ENCODE measurements at places on chromosomes 4 and X. TPM values are rescaled to one million over a fixed set of nuclear protein-coding genes. Genes with fewer than 3 reads are reported as not detected.

REELD1 gene
- not detected for total RNA-seq

CFP gene
- total RNA-seq, result 3.0 TPM

ZNF732 gene
- not detected for total RNA-seq

CT47C1 gene
- total RNA-seq, result not detected

SEL1L3 gene
- 3.2 TPM for total RNA-seq

USP11 gene
- 42.2 TPM for total RNA-seq

CT55 gene
- total RNA-seq, result not detected

IL2 gene
- not detected for total RNA-seq

TLR1 gene
- 3.5 TPM for total RNA-seq

SMIM31 gene
- total RNA-seq, result not detected

USP17L15 gene
- not detected for total RNA-seq

CT45A10 gene
- total RNA-seq, result not detected

MTNR1A gene
- not detected for total RNA-seq

FGFBP2 gene
- total RNA-seq, result 1.2 TPM

CCDC158 gene
- 0.11 TPM for total RNA-seq

OTUD6A gene
- not detected for total RNA-seq

NXF2 gene
- total RNA-seq, result not detected

PARM1 gene
- 90.7 TPM for total RNA-seq

ATOH1 gene
- total RNA-seq, result not detected

CT47B1 gene
- total RNA-seq, result not detected

RASGEF1B gene
- total RNA-seq, result 4.3 TPM

USP17L30 gene
- not detected for total RNA-seq

AMTN gene
- not detected for total RNA-seq

MTMR8 gene
- 0.44 TPM for total RNA-seq

HAND2 gene
- total RNA-seq, result 117 TPM

PCSK1N gene
- not detected for total RNA-seq

ADH4 gene
- total RNA-seq, result not detected

ABCG2 gene
- total RNA-seq, result 1.6 TPM

UGT2A1 gene
- total RNA-seq, result not detected

DMD gene
- total RNA-seq, result 143 TPM

CACNA1F gene
- 0.08 TPM for total RNA-seq

NAP1L2 gene
- total RNA-seq, result 8.4 TPM

ARMCX4 gene
- 5.3 TPM for total RNA-seq

SATL1 gene
- not detected for total RNA-seq

TMEM129 gene
- total RNA-seq, result 29.6 TPM

CDKL2 gene
- 0.11 TPM for total RNA-seq

NALF2 gene
- 26.1 TPM for total RNA-seq

KIF4A gene
- total RNA-seq, result 0.25 TPM

BBS7 gene
- total RNA-seq, result 6.0 TPM

RAB9B gene
- 29.3 TPM for total RNA-seq

PCDH18 gene
- 3.4 TPM for total RNA-seq

INPP4B gene
- total RNA-seq, result 61.1 TPM

DLG3 gene
- 7.9 TPM for total RNA-seq

SLITRK4 gene
- total RNA-seq, result 0.30 TPM

ZMAT1 gene
- 5.6 TPM for total RNA-seq

FATE1 gene
- total RNA-seq, result not detected

SGMS2 gene
- 21.4 TPM for total RNA-seq
